ENCODE measurements at places on chromosomes 12 and 14.

DNA sequence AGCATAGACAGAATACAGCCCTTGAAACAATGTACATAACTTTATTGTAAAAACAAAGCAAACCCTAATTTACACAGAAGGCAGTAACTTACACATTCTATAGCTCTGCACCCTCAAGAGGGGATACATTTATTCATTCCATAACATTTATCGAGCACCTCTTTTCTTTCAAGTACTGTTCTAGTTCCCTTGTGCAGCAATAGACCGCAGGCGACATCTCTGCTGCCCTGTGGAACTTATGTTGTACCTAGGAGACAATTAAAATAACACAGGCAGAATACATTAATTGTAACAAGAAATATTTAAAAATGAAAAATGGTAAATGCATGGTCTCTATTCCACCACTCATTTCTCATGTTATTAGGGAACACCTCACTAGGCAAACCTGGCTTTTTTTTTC is 1.4 kb upstream of the ARHGDIB start:
- DNase-seq = no peak

- no peak for DNase-seq
These were observed 88.1 kb upstream of the PTPRR start for GRCh38 chr12:71008616-71009015.

- DNase-seq = no peak
These were observed 37.7 kb downstream of the RASAL1 start for GRCh38 chr12:113097716-113098440.

- DNase-seq = peak; percentile 14
These were observed at the start of gene SDSL for GRCh38 chr12:113422030-113422885. TSS of gene SDSL (plus strand) at chr12:113422380. CDS start at chr12:113427983, 5,603 bp downstream.

DNA sequence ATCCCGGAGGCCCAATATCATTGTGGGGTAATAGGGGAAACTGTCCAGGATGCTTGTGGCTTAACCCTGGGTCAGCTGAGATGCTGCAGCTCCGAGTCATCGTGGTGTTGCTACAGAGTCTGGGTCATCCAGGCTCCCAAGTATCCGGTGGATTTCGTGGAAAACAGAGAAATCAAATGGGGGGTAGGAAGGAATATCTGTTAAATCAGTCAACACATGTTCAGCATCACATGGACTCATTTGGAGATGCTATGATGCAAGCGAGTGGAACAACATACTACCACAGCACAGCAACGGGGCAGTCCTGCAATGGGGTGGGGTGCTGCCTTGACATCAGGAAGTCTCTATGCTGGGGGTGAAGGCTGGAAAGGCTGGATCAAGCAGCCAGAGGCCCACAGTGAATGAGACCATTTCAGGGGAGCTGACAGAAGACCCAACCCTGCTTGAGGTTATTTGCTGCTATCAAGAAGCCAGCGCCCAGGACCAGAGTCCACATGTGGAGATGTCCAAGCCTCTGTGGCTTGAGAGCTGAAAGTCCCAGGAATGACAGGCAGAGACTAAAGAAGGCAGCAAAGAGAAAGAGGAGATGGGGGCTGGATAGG is 22.9 kb downstream of the VDR start:
- no peak for DNase-seq

DNA sequence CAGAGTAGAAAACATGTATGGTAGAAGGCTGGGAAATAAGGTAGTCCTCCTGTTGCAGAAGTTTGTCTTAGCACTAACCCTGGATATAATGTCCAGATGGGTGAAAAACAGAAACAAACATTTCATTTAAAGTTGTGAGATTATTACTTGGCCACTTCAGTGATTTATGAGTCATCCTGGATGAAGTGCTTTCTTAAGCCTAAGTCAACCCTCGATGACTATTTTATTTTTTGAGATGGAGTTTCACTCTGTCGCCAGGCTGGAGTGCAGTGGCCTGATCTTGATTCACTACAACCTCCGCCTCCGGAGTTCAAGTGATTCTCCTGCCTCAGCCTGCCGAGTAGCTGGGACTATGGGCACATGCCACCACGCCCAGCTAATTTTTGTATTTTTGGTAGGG is 10.2 kb downstream of the DLST start:
- DNase-seq = no peak

DNA sequence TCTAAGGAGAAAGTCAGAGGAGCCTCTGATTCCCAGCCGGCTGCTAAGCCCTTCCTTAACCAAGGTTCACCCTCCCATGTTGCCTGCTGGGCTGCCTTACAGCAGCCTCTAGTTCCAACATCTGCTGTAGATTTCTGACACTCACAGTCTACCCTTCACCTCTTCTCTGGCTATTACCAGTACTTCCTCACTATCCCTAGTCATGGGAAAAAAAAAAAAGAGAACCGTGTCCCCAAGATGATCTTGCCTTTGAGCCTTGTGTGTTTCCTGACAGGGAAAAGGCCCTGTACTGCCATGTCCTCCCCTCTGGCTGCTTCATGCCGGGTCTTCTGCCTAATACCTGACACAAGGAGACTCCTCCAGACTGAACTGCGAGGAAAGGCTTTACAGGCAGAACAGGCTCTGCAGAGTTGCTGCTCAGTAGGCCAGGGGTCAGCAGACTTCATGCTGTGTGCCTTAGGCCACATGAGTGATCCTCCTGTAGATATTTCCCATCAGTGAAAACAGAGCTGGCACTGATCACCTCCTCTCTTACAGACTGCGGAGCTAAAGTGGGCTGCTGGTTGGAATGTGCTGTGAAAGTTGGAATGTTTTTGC is 46.8 kb downstream of the PRKCH start:
- DNase-seq = no peak

- no peak for DNase-seq
These were observed 34.7 kb downstream of the MIA2 start for GRCh38 chr14:39268393-39268792.

GRCh38 chr12:7109572-7109920 is 532 bp upstream of the C1RL start:
- DNase-seq = no peak

Data from cortex of kidney (tissue), 1 donor.